OCI-LY7 (cell line): ENCODE measurements at places on chromosomes 1 and 21. TPM values are rescaled to one million over a fixed set of nuclear protein-coding genes. Genes with fewer than 3 reads are reported as not detected.

B3GALT5 gene
- not detected in 2 replicates for total RNA-seq

CASZ1 gene
- total RNA-seq: 3.9 and 4.9 TPM in 2 replicates

FAM163A gene
- not detected in 2 replicates for total RNA-seq

ZNF695 gene
- total RNA-seq: 13.7 and 14.2 TPM in 2 replicates

NTRK1 gene
- not detected in 2 replicates for total RNA-seq

MUTYH gene
- total RNA-seq: 69.7 and 70.1 TPM in 2 replicates

TIAM1 gene
- total RNA-seq: 25.1 and 27.0 TPM in 2 replicates

- peak; percentile 91 for DNase-seq
Measured at GRCh38 chr1:156149374-156150332, 3.7 kb upstream of the SEMA4A start.

DNA sequence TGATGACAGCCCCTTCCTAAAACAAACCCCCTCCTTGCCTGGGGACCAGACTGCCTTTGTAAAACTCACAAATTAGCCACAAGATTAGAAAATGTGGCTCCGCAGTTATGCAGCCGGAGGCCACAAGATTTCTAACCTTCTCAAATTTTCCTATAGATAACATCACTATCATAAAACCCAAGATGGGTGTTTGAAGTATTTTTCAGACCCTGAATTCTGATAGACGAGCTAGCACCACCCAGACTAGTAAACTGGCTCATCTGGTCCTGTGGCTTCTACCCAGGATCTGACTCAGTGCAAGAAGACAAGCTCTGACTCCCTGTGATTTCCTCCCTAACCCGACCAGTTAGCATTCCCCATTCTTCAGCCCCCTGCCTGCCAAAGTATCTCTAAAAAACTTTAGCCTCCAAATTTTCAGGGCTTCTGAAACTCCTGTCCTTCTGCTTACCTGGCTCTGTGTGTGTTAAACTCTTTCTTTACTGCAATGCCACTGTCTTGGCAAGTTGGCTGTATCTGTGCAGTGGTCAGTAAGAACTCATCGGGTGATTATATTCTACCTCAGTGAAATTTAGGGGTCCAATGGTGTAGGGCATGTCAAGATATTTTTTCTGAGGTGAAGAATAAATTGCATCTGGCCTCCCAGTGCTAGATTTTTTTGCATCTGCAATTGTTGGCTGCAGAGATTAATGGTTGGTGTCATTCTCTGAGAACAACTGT, 102.1 kb downstream of the S1PR1 start:
- DNase-seq: no peak

GRCh38 chr1:160718210-160718609, 6.6 kb upstream of the CD48 start:
- DNase-seq: no peak

- no peak for DNase-seq
Measured at GRCh38 chr21:43881935-43882334, 16.9 kb downstream of the AGPAT3 start.

DNA sequence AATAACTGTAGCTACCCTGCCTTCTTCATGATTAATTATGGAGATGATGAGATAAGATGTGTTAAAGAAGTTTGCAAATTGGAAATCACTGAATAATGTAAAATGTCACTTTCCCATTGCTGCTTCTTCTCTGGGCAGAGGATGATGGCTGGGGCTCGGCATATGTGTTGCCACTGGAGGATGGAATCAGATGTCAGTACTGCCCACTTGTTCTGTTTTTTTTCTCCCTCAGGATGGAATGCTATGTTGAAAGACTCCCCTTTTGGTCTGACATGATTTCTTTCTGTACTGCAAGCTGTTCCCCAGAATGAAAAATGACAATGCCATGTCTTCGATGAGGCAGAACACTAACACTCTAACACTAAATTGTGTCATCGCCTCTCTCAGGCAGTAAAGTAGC, 373.9 kb upstream of the SPAG17 start:
- DNase-seq: no peak

GRCh38 chr1:216193839-216194443, 229.3 kb downstream of the USH2A start:
- no peak for DNase-seq

DNA sequence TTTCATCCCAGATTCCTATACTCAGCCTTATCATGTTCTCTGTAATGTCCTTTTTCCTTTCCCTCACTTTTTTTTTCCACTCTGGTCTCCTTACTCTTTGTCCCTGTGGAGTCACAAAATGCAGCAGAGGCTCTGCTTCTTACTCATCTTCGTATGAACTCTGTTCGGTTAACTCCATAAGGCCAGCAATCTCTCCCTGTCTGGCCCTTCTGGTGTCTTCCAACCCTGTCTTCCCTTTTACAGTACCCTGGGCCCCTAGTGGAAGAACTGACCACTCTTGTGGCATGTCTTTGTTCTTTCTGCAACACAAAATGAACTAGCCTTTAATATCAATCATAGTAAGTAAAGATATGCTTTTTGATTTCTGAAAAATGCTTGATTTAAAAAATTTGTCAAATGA, 7.1 kb downstream of the CD101 start:
- DNase-seq: no peak

GRCh38 chr21:35925497-35925896, 134.8 kb downstream of the SETD4 start:
- DNase-seq: peak; percentile 9

DNA sequence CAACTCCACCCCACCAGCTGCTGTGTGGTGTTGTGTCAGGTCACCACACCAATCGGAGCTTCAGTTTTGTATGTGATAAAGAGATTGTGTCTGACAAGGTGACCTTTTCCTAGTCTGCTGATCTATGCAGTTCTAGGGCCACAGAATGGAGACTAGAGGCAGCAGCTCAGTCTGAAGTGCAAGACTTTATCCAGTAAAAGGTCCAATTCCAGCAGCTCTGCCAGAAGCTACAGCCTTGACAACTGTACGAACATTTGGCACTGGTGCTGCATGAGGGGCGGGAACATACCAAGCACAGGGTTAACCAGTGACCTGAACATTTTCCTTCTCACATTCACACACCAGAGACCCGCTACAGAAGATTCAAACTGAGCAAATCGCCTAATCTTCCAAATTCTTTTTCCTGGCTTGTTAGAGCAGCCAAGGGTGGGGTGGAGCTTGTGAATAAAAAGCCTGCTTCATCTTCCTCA, 9.3 kb downstream of the FMO1 start:
- no peak for DNase-seq

DNA sequence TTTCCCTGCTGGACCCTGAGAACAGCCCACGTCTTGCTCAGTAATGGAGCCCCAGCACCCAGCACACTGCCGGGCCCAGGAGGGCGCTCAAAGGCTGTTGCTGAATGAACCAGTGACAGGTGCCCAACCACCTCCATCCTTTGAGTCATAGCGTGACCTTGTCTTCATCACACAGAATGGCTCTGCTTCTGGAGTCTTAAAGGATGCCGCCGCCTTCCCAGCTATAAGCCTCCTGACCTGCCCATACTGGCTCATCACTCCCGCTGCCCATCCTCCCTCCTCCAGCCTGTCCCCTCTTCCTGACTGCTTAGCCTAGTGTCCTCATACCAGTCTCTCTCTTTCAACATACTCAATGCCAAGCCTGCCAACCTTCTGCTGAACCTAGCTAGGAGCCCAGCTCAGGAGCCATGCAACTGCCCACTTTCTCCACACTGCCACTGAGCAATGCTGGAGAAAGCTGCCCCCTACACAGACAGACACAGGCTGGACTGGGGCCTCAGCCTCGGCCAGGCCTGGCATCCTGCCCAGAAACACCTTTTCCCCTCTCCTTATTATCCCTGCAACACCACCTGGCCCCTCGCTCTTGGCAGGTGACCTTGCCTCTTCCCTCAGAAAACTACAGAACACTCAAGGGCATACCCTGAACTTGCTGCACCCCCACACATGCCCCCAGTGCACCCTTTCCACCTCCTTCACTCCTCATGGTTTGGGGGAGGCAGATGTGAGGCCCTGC, 14.1 kb downstream of the TTC39A start:
- no peak for DNase-seq

GRCh38 chr1:8004803-8005573, 21.1 kb downstream of the ERRFI1 start:
- DNase-seq: no peak

DNA sequence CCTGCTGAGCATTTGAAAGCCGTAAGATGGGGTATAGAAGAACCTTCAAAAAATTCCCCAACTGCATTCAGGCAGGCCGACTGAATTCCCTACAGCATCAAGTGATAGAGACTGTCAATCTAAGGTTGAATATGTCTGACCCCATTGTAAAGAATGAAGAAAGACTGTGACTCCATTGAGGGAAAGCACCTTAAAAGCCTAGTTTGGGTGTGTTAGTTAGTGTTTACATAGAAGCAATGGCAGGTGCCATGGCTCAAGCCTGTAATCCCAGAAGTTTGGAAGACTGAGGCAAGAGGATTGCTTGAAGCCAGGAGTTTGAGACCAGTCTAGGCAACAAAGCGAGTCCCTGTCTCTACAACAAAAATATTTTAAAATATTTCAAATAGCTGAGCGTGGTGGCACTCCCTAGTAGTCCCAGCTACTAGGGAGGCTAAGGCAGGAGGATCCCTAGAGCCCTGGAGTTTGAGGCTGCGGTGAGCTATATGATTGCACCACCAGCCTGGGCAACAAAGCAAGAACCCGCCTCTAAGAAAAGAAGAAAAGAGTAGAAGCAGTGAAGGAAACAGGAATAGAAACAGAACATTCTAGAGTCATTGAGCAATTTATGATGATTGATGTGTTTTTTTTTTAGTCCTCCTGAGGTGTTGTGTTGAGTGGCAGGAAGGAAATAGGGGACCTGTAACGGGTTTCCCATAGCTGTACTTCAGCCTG, 15.4 kb downstream of the POLR3GL start:
- peak; percentile 74 for DNase-seq

DNA sequence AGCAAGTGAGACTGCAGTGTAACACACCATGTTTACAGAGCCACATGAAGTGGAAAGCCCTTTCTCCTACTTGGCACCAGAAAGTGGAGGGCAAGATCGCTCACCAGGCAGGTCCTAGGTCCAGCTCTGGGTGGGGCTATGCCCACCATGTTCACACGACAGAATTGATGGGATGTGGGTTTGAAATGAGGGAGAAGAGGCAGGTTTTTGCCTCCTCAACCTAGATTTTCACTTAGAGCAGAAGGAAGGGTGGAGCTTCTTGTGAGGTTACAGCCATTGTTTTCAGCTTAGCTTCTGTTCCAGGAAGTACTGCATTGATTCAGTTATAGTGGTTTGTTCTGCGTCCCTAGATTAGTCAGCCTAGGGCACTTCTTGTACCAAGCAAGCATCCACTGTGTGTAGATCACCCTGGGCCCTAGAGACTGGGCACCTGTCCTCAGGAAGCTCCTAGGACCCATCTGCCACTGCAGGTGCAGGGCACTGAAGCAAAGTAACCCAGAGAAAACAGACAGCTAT, 2.3 kb downstream of the CD53 start:
- DNase-seq: peak; percentile 78

DNA sequence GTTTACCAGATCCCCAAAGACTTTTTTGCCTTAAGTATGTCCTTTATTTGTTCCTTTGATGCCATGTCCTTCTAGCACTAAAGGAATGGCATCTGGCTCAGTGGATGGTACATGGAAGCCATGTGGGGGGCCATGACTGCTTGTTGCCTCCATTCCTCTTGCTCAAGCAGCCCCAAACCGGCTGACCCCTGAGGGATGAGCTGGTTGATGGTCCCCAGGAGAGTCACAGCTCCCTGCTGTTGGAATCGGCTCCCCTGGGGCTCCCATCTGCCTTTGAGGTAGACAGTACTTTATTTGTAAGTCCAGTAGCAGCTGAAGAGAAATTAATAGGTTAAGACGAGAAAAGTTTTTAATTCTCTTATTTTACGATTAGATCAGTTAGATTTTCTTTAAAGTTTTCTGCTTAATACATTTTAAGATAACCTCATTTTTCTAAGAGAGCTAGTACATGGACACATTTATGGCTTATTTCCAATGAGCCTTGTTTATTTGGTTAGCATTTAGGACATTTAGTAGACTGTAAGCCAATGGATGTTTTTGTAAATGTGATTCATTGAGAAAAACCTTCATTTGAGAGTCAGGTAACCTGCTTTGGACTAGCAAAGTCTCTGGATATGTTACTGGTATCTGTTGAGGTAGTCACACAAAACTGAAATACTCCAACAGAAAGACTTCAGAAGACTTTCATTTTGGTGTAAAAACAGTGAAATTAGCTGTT, 88.2 kb downstream of the CAMTA1 start:
- no peak for DNase-seq

DNA sequence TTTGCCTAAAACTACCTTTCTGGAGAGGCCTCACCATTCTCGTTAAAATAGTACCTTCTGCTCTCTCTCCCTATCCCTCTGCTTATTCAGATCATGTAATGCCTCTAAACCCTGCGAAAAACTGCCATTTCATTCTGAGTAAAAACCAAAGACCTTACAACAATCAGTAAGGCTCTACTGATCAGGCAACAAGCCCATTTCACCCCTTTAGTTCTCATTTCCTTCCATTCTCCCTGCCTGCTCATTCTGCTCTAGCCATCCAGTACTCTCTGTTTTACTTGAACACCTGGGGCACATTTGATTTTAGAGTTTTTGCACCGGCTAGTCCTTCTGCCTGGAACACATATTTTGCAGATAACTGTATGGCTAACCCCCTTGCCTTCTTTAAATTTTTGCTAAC, 187.8 kb downstream of the COQ8A start:
- DNase-seq: no peak

DNA sequence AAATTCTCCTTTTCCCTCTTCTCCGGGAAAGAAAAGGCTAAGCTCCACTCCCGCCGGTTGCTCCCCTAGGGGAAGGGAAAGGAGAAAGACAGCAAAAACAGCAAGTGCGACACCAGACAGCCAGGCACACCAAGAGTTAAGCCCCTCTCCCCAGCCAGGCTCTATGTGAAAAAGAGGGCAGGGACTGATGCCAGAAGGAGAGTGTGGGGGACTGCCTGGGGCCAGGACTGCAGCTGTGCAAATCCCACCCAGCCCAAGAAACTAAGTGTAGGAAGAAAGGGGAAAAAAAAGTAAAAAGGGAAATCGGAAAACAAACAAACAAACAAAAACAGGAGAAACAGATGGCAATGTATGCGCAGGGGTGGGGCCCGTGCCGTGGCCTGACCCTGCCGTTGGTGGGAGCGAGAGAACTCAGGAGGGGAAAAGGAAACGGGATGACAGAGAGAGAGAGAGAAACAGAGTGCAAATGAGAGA, 27.7 kb upstream of the FMO1 start:
- DNase-seq: no peak

- no peak for DNase-seq
Measured at GRCh38 chr1:221719987-221720386, 21.9 kb downstream of the DUSP10 start.

GRCh38 chr1:20836230-20836629, 49.1 kb upstream of the HP1BP3 start:
- DNase-seq: no peak
